RPMI7951 (cell line): ENCODE measurements at places on chromosomes 3 and 15. TPM values are rescaled to one million over a fixed set of nuclear protein-coding genes. Genes with fewer than 3 reads are reported as not detected.

- DNase-seq = no peak
Observed at GRCh38 chr3:129535075-129535474, 6.6 kb downstream of the RHO start.

DNA sequence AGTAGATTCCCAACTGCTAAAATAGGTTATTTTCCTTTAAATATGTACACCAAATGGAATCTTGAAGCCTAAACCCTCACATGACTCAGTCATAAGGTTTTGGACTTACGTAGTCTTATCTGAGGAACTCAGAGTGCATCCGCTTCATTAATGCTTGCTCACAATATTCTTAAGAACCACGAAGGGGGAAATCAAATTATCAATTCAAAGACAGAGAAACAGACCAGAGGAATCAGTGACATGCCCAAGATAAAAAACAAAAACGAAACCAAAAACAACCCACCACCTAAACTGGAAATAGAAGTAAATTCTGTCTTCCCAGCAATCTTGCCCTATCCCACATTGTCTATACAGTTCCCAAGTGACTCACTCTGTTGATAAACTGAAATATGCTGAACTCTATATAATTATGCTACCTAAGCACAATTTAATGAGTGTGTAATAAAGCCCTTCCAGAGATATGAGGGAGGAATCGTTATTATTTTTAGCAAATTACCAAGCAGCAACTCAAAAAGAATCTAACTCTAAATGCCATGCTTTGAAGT lies 135.4 kb upstream of the CBLB start:
- DNase-seq = peak; percentile 61

GRCh38 chr15:74917676-74918075 lies 11.0 kb upstream of the FAM219B start:
- DNase-seq = peak; percentile 18

Gene NR2F2
- 13.2 and 18.7 TPM in 2 replicates for total RNA-seq

Gene DLL4
- total RNA-seq = 2.5 and 2.6 TPM in 2 replicates

Gene LRRK1
- 5.0 and 10.8 TPM in 2 replicates for total RNA-seq
